ENCODE measurements at places on chromosomes 11 and 22.

DNA sequence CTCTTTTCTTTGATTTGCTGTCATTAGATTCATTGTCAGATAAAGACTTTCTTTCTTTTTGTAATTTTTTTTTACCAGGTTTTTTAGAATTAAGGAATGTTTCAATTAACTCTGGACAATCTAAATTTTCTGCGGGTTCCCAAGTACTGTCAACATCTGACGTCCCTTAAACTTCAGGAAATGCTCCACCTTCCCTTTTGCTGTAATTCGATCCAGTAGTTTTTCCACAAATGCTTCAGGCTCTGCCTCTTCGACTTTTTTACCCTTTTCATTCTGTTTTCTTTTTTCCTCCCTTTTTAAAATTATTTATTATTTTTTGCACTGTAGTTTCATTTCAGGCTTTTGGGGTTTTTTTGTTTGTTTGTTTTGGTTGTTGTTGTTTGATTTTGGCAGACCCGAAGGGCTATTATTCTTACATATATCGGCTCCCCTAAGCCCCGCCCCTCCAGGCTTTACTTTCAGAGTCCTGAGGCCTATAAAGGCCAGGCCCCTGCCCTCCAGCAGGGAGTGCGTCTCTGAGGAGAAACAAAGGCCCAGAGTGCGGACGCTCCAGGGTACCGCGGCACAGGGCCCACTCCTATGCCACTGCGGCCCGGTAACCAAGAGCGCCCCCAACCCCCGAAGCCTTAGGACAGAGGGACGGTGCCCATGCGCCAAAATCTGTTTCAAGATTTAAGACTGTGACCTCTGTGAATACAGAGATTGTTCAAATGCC lies 116.4 kb downstream of the TYR start:
- DNase-seq = no peak

DNA sequence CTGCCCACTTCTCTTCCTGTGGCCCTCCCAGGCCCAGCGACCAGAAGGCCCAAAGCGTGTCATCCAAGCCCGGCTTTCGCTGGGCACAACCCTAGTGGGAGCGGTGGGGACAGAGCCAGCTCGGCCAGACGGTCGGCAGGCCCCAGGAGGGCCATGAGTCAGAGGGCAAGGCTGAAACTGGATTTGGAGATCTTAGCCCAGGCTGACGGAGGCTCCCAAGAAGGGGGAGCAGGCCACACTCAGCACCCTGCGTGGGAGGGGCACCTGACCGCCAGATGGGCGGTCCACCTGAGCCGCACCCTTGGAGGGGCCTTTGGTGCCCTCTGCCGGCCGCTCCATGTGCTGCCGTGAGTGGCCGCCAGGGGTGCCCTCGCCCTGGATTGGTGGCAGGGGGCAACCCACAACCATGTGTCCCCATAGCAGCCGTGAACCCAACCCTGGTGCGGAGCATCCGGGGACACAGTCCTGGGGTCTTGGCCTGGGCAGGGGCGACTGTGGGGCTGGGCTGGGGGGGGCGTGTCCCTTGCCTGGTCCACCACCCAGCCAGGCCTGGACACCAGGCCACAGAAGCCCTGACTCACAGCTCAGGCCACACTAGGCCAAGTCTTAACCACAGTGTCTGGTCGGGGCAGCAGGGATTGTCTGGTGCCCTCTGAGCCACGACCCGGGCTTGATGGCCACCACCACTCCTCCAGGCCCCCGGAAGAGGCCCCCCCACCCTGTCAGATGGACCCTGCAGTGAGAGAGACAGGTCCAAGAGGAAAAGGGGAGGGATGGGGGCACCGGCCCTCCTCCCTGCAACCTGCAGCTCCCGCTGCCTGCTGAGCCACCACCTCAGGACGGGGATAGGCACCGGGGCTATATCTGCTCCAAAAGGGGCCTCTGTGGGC lies 19.2 kb upstream of the TALDO1 start:
- peak; percentile 84 for DNase-seq

- DNase-seq = no peak
Measured at GRCh38 chr11:120151536-120151935, 13.6 kb upstream of the TRIM29 start.

DNA sequence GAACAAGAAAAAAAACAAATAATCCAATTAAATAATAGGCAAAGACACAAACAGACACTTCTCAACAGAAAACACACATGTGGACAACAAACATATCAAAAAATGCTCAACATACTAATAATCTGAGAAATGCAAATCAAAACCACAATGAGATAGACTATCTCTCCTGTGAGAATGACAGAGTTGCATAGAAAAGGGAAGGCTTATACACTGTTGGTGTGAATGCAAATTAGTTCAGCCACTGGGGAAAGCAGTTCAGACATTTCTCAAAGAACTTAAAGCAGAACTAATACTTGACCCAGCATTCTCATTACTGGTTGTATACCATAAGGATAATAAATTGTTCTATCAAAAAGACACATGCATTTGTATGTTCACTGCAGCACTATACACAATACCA lies 637.8 kb upstream of the LUZP2 start:
- no peak for DNase-seq

DNA sequence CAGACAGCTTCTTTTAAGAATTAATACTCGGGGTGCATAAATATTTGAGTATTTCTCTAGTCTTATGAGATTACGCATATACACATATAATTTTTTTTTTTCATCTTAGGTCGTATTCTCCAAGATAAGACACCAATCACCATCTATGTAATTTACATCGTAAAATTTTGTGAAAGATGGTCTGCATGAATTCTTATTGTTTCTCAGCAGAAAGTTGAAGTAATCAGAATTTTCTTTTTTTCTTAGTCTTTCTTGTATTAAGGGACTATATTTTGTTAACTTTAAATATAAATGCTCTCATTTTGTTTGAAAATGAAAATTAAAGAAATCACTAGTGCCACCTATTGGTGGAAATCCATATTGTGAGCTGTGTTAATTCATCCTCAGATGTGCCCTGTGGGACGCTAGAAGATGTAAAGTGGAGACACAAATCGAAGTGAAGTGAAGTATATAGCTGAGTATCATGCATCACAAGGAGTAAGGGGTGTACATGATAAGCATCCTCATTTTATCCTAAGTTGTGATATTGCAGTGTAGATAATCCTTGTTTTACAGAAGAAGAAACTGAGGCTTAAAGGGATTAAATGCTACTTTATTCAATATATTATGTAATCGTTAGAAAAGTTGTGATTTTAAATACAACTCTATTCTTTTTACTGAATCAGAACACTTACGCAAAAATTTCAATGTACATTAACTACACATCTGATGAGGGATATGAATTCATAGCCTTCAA lies 2084.3 kb downstream of the LRRC4C start:
- peak; percentile 62 for DNase-seq

DNA sequence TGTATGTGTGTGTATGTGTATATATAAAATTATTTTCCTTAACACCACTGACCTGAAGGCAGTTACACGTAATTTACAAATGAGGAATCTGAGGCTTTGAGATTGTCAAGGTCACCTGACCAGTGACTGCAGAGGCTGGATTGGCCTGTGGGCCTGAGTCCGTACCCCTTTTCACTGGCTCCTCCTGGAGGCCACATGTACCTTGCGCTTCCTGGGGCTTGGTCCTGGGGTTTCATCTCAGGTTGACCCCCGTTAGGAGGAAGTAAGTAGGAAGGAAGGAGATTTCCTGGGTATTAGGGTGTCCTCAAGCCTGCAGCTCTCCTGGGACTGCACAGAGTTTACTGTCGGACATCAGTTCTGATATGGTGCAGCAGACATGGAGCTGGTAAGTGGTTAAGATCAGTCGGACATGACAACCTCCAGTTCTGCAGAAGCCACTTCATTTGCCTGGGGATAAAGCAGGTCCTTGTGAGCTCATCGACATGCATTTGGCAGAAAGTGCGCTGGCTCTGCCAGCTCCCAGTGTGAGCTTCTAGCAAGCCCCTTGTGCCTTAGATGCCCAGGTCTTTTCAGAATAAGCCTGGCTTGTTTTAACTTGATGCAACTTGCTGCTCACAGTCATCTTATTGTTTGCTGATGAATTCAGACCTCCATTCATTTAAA lies 36.6 kb downstream of the ST3GAL4 start:
- no peak for DNase-seq
